ENCODE measurements at places on chromosomes 3 and 15.

- no peak for DNase-seq
Observed at GRCh38 chr3:52146811-52147210, 7.4 kb downstream of the POC1A start.

- no peak for DNase-seq
Observed at GRCh38 chr15:97037080-97037479, 706.6 kb downstream of the NR2F2 start.

DNA sequence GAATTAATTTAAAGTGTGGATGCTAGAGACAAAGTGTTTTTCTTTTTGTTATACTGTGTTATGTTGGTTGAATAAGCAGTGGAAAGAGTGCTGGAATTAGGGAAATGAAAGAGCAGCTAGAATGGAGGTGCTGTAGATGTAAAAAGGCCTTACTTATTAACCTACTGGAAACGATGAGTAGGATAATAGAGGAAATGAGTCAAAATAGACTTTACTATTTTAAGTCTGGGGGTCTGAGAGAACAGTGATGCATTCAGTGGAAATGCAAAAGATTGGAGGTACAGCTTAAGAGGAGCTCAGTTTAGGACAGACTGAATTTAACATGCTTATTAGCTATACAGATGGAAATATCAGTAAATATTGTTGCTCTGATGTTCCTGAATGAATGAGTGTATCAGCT is 674.0 kb downstream of the OTOL1 start:
- DNase-seq: no peak

GRCh38 chr3:36380221-36381031 is at the start of gene STAC:
Gene STAC, plus strand, starts transcription at chr3:36380504. Its CDS starts 140 bp downstream, at chr3:36380644.
- DNase-seq: no peak

GRCh38 chr15:70094690-70095311 is 2.9 kb downstream of the TLE3 start:
- DNase-seq: no peak

GRCh38 chr3:160105907-160106584 is 117.4 kb downstream of the IL12A start:
- DNase-seq: no peak

- no peak for DNase-seq
Observed at GRCh38 chr3:126554560-126555525, 3.9 kb downstream of the C3orf22 start.

DNA sequence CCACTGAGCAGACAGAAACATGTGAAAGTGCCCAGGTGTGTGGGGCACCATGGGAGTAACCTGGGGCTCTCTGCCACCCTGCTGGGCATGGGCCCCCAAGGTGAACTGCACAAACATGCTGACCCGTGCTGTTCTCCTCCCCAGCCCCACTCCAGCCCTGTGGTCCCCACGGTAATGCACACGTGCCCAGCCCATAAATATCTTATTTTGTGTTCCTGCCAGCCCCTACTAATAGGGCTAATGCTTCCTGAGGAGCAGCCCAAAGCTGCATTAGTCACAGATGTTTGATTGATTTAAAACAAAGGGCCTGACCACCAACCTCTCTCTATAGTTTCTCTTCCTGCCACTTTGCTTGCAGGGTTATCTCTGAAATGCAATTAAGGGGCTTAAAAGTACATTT is 95.4 kb downstream of the ABHD5 start:
- DNase-seq: no peak

DNA sequence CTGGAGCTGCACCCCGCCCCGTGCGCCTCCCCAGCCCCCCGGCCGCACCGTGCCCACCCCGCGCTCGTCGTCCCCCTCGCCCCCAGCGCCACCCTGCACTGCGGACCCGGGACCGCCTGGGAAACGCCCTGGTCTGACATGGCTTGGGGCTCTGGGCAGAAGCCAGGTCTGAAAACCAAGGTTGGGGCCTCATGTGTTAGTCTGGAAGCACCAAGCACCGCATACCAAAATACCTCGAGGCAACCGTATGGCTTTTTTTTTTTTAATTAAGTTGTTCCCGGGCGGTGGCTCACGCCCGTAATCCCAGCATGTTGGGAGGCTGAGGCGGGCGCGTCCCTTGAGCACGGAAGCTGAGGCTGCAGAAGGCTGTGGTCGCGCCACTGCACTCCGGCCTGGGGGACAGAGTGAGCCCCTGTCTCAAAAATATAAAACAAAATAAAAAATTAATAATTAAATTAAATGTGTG is 91.5 kb upstream of the CHD2 start:
- no peak for DNase-seq

DNA sequence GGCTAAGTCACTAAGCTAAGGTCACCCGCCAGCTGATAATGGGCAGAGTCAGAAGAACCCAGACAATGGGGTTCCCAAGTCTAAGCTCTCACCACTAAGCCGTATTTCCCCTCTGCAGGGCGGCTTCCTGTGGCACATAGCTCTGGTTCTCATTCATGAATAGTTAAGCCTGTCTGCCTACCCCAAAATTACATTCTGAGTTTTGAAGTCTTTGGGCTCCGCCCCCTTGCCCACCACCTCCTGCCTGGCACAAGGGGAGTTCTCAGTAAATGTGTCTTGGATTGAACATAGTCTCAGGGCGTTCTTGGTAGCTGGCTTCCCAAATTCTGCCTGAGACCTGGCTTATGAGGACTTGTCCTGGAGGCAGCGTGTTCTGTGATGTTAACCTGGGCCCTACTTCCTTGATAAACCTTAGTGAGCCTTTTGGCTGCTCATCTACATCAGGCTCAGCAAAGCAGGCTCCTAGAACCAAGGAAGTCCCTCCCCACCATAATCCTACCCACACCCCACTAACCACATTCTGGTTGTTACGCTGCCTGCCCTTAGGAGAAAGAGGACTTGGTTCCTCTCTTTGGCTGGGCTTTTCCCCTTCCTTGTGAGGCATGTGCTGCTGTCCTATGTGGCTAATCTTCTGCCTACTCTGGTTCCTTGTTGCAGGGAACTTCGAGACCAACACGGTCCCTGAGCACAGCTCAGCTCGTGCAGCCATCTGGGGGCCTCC is 54.9 kb downstream of the STARD5 start:
- no peak for DNase-seq

GRCh38 chr15:59996298-59997041 is 7.6 kb upstream of the FOXB1 start:
- DNase-seq: no peak

GRCh38 chr3:108103886-108104797 is 13.3 kb upstream of the CD47 start:
- DNase-seq: no peak

- no peak for DNase-seq
Observed at GRCh38 chr15:56242576-56243162, 1.0 kb downstream of the RFX7 start.

DNA sequence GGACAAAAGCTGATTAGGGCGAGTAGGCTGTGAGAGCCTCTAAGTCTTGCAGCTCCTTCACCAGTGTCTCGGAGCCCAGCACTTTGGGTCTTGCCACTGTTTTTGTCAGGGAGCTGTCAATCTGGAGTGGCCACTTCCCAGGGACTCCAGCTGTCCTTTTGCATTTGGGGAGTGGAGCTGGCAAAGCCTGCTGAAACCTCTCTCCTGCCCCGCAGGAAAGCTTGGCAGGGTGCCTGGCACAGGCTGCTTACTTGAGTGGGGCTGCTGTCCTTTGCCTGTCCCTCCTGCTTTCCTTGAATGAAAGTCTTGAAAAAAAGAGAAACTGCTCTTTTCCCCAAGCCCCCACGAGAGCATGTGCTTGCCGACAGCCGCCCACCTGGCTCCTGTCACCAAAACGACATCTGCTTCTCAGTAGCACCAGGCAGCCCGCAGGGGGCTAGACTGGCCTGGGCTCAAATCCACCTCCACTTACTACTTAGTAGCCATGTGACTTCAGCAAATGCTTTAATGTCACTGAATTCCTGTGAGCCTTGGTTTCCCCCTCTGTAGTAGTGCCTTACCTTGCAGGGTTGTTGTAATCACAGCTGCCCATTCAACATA is 13.7 kb downstream of the USP13 start:
- DNase-seq: no peak

DNA sequence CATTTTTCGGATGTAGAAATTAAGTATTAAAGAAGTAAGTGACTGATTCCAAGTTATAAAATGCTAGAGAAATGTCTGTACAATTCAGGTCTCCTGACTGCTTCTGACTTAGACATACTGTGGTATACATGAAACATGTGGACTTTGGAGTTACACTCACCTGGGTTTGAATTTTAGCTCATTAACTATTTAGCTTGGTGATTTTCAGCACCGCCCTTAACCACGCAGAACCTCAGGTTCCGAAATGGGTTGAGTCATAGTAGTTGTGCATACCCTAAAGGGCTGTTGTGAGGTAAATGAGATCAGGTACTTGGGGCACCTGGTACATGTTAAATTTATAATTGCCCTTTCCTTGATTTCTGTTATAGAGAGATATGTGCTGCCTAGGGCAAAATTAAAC is 32.9 kb upstream of the UTS2B start:
- no peak for DNase-seq

DNA sequence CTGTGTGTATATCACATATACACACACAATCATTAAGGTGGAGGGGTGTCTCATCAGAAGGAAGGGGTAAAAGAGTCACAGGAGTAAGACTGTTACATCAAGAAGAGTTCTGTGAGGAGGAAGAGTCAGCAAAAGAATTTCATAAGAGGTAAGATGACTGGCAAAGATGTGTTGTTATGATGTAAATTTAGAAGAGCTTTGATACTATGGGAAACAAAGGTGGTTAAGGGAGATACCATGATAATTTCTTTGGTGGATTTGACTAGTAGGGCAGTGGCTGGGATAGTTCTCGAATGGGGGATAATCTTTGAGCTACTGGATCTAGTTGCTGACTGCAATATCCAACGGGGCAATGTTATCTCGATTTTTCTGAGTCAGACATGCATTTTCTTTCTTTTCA is 61.6 kb downstream of the STAG1 start:
- no peak for DNase-seq

GRCh38 chr3:116186049-116186448 is 259.2 kb downstream of the LSAMP start:
- DNase-seq: no peak

All from fibroblast of skin of left quadriceps (primary cell).